NCI-H1436 treated with DMSO at 0.1 percent for 48 hours (cell line): ENCODE measurements at places on chromosomes 3 and 15.

DNA sequence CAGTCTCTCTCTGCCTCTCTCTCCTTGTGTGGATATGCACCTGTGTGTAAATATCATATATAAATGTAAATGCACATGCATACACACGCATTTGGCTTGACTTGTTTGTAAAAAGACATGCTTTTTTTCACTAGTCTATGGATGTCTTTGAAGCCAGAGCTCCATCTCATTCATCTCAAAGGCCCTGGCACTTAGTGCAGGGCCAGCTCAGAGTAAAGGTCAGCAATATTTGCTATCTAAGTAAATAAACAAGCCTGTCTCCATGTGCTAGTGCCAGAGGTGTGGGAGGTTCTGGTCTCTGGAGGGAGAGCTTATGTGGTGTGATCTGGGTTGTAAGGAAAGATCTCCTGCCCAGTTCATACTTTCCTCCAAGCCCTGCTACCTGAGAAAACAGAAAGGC lies 5.6 kb downstream of the CLSTN2 start:
- DNase-seq = no peak

- no peak for DNase-seq
Observed at GRCh38 chr3:55525436-55525835, 38.3 kb upstream of the WNT5A start.

DNA sequence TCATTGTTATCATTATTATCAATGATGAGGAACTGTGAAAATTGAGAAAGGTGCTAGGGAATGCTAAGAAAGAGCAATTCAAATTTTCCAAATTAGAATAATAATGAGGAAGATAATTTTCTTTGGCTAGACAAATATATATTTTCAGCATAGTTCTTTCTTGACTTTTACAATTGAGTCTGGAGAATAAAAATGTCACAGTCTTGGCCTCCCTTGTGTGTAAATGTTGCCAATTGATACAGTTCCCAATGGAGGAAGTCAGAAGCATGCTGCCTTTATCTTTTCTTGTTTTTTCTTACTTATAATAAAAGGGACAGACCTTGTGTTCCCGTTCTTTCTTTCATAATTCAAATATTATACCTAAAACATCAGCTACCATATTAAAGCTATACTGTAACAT lies 774.4 kb downstream of the SI start:
- no peak for DNase-seq

DNA sequence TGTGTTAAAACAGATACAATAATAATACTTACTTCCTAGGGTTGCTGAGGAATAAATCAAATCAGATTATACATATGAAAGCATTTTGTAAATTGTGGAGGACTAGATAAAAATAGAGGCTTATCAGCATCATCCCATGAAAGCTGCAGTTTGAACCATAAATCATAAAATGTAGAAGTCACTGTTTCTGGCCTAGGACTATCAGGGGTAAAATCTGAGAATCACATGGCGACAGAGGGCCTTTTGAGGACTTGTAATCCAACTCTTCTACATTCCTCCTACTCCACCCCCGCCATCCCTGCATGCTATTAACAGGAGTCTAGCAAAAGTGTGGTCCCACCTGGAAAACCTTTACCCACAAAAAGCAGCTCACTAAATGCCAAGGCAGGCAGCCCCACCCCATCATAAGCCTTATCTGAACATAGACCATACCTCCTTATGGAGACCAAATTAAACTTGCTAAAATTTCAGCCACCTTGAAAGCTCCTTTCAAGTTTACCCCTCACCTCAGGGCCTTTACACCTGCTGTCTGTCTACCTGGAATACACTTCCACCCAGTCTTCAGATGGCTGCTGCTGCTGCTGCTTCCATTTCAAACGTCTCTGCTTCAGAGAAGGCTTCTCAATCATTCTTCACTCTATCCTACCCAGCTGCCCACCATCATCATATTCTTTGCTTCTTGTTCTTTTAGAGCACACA lies 11.5 kb downstream of the MB21D2 start:
- DNase-seq = no peak

GRCh38 chr3:125003859-125004595 lies 51.8 kb downstream of the HEG1 start:
- no peak for DNase-seq

- DNase-seq = peak; percentile 60
Observed at GRCh38 chr3:9422712-9423424, 25.5 kb downstream of the SETD5 start.

GRCh38 chr3:122322095-122323075 lies 2.7 kb upstream of the CSTA start:
- no peak for DNase-seq

DNA sequence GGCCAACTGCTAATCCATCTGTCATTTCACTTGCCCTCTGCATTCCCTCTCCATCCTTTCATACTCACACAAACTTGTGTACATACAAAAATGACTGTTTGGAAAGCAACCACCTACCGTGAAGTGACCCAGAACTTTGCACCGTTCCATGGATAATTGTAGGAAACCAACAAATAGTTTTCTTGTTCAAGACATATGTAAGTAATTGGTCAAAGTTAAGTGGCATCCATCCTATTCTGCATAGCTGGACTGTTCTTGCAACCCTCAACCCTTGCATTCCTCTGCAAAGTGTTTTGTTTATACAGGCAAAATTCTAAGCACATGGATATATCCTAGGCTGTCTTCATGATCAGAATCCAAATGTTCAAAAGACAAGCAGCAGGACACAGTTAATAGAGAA lies 592.5 kb downstream of the MECOM start:
- no peak for DNase-seq

- peak; percentile 60 for DNase-seq
Observed at GRCh38 chr3:97613139-97613538, 151.4 kb upstream of the ARL6 start.

DNA sequence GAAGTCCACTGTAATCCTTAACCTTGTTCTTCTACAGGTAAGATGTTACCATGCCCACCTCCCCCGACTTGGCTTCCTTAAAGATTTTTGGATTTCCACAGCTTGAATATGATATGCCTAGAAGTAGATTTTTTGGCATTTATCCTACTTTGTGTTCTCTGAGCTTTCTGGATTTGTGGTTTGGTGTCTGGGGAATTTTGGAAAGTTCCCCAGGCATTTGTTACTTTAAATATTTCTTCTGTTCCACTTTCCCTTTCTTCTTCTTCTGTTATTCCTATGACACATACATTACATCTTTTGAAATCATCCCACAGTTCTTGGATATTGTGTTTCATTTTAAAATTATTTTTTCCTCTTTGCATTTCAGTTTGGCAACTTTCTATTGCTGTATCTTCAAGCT lies 122.1 kb upstream of the TMEM108 start:
- no peak for DNase-seq

- DNase-seq = no peak
Observed at GRCh38 chr3:73068419-73068818, 7.0 kb downstream of the EBLN2 start.

DNA sequence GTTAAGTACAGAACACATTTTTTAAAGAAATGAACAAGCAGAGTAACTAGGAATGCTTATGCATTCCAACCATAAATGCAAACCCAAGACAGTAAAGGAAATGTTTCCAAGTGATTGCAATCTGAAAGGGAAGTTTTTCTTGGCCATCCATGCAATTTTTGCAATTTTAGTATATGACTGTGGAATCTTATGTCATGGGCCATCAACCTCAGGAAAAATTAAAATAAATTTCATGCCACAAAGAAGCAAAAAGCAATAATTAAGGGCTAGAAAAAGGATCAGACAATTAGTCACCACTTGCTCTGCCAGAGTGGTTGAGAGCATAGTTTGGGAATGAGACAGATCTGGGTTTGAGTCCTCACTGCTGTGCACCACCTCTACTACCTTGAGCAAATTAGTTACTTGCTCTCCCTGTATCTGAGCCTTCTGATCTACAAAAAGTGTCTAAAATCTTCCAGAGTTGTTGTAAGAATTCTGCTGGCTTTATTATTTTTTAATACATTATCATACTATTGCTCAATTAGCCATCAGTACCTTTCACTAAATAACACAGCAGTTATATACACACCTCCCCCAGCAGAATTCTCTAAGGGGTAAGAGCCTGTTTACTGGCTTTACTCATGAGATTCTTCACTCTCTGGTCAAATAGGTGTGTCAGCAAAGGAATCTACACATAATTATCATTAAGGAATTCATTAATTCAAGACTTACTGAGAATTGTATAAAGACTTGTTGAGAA lies 49.7 kb upstream of the FBN1 start:
- no peak for DNase-seq

DNA sequence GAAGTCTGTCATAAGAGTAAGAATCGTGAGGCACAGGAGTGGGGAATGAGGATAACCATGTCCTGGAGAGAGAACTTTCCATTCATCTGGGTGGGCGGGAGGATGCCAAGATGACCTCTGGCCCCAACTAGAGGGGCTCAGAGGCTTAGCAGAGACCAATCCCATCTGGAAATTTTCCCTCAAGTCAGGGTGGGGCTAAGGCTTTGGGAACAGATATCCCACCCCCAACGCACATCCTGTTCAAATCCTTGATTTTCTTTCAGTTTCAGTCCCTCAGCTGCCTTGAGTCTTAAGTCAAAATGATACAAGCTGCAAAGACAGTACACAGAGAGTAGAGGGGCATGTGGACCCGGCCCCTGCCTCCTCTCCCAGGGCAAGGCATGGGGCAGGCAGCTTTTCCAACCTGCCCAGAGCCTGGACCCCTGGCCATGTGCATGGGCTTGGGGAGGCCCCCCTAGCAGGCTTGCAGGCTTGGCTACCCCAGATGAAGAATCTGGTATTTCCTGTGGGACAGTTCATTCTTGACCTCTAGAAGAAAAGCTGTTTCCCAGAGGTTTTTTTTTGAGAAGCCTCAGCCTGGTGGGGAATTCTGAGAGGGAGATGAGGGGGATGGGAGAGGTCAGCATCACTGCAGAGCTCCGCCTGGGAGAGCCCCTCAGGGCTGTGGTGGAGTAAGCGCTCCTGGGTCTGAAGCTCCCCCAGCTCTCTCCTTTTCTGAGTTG lies 109.7 kb upstream of the HACD2 start:
- DNase-seq = no peak

GRCh38 chr15:22839046-22839695 lies 705 bp downstream of the NIPA2 start:
- DNase-seq = no peak

DNA sequence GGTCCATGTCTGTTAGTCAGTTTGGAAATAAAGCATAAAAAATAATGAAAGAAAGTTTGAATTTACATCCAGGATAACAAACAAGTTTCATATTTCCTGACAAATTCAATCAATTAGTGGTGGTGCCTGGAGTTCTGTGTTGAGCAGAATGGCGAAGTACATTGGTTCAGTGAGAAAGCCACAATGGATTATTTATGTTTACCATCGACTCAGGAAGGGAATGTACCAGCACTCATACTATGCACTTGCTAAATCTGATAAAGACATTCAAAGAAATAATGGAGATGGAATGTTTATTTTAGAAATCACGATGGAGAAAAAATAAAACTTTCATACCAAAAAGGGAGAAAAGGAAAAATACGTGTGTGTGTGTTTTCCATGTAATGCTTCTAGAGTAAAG lies 45.3 kb upstream of the MME start:
- DNase-seq = no peak

- DNase-seq = no peak
Observed at GRCh38 chr15:22944651-22945050, 35.5 kb downstream of the CYFIP1 start.

DNA sequence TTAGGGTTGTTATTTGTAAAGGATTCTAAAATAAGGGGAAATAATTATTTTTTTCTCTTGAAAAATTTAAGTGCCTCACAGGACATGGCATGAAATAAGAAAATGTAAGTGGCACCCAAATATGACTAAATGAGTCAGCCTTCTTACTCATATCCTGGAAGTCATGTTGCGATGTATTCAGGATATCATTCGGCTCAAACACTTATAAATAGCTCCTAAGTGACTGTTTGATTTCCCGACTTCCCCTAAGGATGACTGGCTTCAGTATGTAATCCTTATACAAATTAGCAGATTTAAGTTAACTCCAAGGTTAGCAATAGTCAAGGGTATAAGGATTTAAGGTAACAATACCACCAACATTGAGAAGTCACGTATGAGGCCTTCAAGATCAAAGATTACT lies 57.3 kb upstream of the OSTN start:
- DNase-seq = no peak

DNA sequence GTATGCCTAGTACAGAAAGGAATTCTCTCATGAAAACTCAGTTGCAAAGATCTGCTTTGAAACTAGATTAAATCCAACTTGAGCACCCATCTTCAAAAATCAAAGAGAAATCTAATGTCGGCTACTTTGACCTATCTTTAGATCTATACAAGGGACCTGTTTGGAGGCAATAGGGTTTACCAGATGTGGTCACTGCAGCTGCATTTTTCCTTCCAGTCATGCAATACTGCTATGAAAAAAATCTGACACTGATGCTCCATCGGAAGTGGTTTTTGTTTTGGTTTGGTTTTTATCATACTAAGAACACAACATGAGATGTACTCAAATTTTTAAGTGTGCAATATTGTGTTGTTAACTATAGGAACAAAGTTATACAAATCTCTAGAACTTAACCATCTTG lies 169.5 kb downstream of the BCHE start:
- DNase-seq = no peak

DNA sequence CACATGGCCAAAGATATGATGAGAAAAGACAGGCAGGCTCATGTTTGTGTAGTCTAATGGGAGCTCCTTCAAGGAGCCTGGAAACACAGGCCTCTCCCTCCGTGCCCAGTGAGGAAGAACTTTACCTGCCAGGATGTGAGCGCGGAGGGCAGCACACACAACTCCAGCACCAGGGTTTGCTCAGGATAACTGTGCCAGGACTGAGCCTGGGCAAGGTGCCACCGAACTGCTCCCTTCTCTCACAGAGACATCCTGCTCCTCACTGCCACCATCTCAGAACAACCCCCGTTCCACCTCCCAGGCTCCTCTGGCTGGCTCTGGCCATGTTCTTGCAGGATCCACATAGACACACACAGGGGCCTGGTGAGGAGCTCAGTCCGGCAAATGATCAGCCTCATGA lies 87.4 kb downstream of the NUP210 start:
- no peak for DNase-seq

- DNase-seq = no peak
Observed at GRCh38 chr3:83096-83495, 113.5 kb upstream of the CHL1 start.

- no peak for DNase-seq
Observed at GRCh38 chr3:6468589-6468988, 392.3 kb upstream of the GRM7 start.

DNA sequence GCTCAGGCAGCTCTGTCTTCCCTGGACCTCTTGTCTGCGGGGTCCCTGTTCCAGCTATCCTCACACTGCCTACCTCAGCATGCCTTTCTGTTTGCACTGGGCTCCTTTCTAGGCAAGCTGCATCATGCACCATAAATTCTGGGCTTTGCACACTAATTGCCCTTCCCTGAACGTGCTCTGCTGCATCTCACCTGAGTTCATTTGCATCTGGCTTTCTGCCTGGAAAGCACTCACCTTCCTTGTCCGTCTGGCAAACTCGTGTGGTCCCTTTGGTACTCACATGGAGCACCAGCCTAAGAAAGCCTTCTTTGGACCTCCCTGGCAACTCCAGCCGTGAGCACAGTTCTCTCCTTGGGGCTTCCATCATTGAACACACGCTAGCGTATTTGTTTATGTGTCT lies 365.6 kb downstream of the SV2B start:
- peak; percentile 81 for DNase-seq

GRCh38 chr3:13012221-13012691 lies 61.0 kb downstream of the IQSEC1 start:
- no peak for DNase-seq

- no peak for DNase-seq
Observed at GRCh38 chr3:11907667-11908660, 61.3 kb upstream of the TAMM41 start.
